Osteocyte (in vitro differentiated cells): ENCODE measurements at places on chromosomes 4 and X. TPM values are rescaled to one million over a fixed set of nuclear protein-coding genes. Genes with fewer than 3 reads are reported as not detected.

The MRPS18C gene
- total RNA-seq = 38.9 and 39.1 TPM in 2 replicates

The TRIM2 gene
- total RNA-seq = 34.0 and 36.0 TPM in 2 replicates

- no peak for DNase-seq
- no peaks in the 10 kb centered on the region for H3K36me3 ChIP-seq
- H3K27ac ChIP-seq = no peak overlapping the region
- H3K27me3 ChIP-seq = no peaks in the 10 kb centered on the region
- H3K4me3 ChIP-seq = no peak overlapping the region
These were observed 61.4 kb downstream of the NWD2 start for GRCh38 chr4:37305984-37306383.

DNA sequence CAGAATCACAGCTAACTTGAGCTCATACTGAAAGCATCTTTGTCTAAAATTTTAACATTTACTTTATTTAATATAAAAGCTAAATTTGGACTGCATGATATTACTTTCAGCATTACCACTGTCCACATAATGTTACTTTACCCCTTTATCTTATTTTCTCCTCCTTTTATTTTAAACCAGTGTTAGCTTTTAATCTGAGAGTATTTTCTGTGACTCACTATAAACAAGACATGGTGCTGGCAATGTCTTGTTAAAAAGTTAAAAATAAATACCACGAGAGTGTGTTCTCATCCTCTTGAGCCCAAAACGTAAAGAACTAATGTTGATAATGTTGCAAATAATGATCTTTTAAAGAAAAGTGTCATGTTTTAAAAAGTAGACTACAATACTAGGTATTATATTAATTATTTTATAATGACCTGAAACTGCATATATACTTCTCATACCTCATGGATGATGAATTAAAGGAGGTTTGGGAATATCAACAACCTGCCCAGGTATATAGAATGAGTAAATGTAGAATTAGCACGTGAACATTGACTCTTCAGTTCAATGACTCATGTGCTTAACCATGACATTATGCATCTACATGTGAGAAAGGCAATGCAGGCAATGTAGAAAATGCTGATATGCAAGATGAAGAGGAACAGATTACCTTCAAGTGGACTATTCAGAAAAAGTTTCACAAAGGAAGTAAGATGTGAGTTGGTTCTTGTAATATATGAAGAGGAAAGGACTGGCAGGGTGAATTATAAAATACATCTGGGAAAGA lies 454.1 kb upstream of the ADGRL3 start:
- H3K27ac ChIP-seq = no peak overlapping the region
- H3K4me3 ChIP-seq = no peak overlapping the region
- no peaks in the 10 kb centered on the region for H3K27me3 ChIP-seq
- H3K4me1 ChIP-seq = peaks cover 20% of the 10 kb centered on the region
- no peak for DNase-seq
- no peaks in the 10 kb centered on the region for H3K36me3 ChIP-seq

- no peak overlapping the region for H3K27ac ChIP-seq
- no peaks in the 10 kb centered on the region for H3K27me3 ChIP-seq
- H3K4me1 ChIP-seq = peaks cover 7% of the 10 kb centered on the region
- H3K4me3 ChIP-seq = peak overlapping the region; percentile 37
- peaks cover 2% of the 10 kb centered on the region for H3K36me3 ChIP-seq
These were observed 3.0 kb upstream of the RBPJ start for GRCh38 chr4:26317766-26318165.

GRCh38 chr4:67106861-67107460 lies 438.3 kb downstream of the CENPC start:
- no peak overlapping the region for H3K4me3 ChIP-seq
- H3K27ac ChIP-seq = no peak overlapping the region
- DNase-seq = no peak
- peaks cover 15% of the 10 kb centered on the region for H3K4me1 ChIP-seq
- H3K36me3 ChIP-seq = peaks cover under 1% of the 10 kb centered on the region

- no peak for DNase-seq
- H3K27ac ChIP-seq = no peak overlapping the region
- no peaks in the 10 kb centered on the region for H3K36me3 ChIP-seq
- H3K27me3 ChIP-seq = peaks cover 27% of the 10 kb centered on the region
These were observed 69.5 kb downstream of the WFS1 start for GRCh38 chr4:6338951-6339817.

DNA sequence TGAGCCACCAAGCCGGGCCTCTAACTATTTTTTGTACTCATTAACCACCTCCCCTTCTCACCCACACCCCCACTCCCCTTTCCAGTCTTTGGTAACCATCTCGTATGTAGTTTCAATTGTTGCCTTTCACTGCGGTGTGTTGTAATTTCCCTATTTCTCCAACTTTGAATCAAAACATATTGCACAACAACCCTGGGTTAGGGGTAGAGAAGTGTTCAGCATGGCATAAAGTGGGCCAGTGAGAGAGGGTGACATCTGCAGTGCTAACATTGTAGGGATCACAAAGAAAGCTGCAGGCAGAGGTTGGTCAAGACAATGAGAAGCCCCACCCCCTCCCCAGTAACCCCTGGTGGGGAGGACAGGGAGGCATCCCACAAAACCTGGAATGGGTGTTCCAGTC lies 92.7 kb downstream of the SPATA18 start:
- H3K27me3 ChIP-seq = no peaks in the 10 kb centered on the region
- no peaks in the 10 kb centered on the region for H3K36me3 ChIP-seq
- H3K4me1 ChIP-seq = no peaks in the 10 kb centered on the region
- no peak overlapping the region for H3K27ac ChIP-seq
